ENCODE measurements at places on chromosomes 16 and 17.

GRCh38 chr16:8048433-8048832 is 541.9 kb downstream of the TMEM114 start:
- no peak for DNase-seq

- no peak for DNase-seq
These were observed 5.4 kb downstream of the ABCC1 start for GRCh38 chr16:15954814-15955151.

- DNase-seq = no peak
These were observed 4.0 kb downstream of the MYH3 start for GRCh38 chr17:10652984-10653659.

DNA sequence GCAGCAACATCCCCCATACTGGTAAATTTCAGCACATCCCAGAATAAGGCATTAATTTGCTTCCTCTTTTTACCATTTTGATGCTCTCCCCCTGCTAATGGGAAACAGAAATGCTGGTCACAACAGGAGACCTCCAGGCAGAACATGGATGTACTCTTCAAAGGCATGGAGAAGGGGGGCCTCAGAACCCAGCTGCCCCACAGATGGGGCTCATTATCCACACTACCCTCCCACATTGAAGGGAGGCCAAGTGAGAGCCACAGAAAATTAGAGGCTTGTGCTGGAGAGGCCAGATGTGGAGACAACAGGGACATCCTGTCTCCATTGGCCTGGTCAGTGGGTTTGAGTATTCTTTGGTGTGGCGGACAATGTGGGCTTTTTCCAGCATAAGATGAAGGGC is 150.1 kb upstream of the CDH11 start:
- no peak for DNase-seq

All from fibroblast of skin of right quadriceps (primary cell).